Coronary artery (tissue), 2 donors: ENCODE measurements at places on chromosomes 7 and 10.

- no peak for DNase-seq
These were observed 89.2 kb downstream of the DLG5 start for GRCh38 chr10:77837248-77837924.

DNA sequence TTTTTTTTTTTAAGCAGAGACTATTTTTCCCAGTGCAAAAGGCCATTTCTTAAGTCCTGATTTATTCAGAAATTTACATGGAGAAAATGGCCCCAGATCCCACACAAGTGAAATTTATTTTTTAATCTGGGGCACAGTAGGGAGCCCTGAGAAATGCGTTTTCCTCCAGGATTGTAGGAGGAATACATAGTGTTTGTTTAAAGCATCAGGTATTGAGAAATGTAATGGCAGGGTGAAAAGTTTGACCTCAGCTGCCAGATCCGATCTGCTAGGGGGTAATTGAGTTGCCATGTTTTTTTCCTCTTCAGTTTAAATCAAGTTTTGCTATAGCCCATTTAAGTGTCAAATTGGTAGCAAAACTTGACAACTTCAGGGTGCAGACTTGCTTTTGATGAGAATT, 110.0 kb downstream of the LRMDA start:
- no peak for DNase-seq

DNA sequence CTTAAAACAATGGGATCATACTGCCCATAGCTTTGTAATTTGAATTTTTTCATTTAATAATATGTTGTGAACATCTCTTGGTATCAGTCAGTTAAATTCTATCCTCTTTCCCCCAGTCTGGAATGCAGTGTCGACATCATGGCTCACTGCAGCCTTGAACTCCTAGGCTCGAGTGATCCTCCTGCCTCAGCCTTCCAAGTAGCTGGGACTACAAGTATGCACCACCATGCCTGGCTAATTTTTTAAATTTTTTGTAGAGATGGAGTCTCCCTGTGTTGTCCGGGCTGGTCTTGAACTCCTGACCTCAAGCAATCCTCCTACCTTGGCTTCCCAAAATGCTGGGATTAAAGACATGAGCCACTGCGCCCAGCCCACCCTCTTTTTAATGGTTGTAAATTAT, 34.6 kb downstream of the MPLKIP start:
- DNase-seq, result no peak

GRCh38 chr7:11552676-11553296, 279.2 kb downstream of the THSD7A start:
- no peak for DNase-seq

- DNase-seq, result no peak
These were observed 6.0 kb downstream of the CLDN15 start for GRCh38 chr7:101231644-101232043.

DNA sequence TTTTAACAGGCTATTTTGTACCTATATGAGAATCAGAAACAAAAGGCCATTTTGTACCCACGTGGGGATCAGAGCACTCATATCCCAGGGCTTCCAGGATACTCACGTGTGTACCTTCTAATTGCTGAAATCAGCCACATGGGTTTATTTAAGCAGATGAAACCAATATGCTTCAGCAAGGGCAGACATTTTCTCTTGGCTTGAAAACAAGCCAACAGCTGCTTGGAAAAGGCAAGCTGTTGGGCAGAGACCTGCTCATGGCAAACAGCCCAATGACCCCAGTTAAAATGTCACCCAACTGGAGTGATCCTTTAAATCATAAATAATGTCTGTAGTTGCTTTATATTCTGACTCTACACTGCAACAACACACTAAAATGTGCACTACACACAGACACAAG, 26.5 kb upstream of the TOMM7 start:
- DNase-seq, result no peak

DNA sequence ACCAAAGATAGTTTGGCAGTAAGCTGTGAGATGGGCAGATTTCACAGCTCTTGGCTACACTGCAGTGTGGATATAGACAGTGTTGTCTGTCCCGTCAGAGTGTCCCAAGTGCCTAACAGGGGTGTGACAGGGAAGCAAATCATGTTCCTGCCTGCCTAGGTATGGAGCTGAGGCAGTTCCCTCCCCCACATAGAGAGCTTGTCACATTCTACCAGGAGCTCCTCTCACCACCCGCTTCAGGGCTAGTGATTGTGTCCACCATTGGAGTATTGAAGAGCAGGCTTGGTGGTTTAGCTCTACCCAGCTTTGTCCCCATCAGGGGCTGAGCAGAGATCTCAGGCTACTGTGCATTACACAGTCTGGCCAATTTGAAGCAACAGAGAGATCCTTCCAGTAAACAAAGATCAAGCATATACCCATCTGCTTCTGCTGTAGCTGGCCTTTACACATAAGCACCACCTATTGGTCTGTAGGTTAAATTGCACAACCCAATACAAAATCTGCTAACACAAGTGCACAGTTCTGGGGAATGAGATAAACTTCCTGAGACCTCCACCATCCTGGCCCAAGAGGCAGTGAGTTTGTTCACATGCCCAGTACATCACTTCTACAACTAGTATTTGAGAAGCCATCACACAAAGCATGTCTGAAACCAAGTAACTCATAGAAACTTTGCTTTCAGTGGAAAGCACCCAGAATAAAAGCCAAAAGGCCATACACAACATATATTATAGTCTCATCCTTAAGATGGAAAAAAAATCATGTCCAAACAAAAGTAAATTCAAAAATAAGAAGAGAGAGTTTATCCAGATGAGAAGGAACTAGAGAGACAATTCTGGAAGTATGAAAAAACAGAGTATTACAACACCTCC, 67.3 kb downstream of the GLCCI1 start:
- DNase-seq, result no peak

GRCh38 chr10:48751730-48752129, 67.1 kb downstream of the WDFY4 start:
- no peak for DNase-seq
